ENCODE measurements at places on chromosomes 16 and 17. TPM values are rescaled to one million over a fixed set of nuclear protein-coding genes. Genes with fewer than 3 reads are reported as not detected.

- DNase-seq = no peak
Observed at GRCh38 chr16:47966325-47966724, 189.5 kb downstream of the ABCC12 start.

DNA sequence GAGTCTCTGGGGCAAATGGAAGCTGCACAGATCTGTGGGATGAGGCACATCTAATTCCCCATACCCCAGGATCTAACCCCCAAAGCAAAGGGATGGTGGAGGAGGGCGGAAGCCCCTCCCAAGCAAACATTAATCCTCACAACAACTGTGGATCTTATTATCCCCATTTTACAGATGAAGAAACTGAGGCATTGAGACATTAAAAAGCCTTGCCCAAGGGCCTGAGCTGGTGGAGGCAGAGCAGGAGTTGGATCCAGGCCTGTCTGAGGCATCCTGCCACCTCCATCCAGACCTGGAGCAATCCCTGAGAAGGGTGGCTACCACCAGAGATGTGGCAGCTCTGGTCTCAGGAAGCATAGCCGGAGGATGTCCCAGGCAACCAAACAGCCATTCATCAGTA, 17.7 kb upstream of the CBFB start:
- DNase-seq = no peak

The KRTAP1-5 gene
- not detected for total RNA-seq

- peak; percentile 96 for DNase-seq
Observed at GRCh38 chr17:8173056-8173870, 2.9 kb downstream of the TMEM107 start.

The CBFA2T3 gene
- total RNA-seq = not detected

The IL17C gene
- not detected for total RNA-seq

Data from fibroblast of the aortic adventitia (primary cell).